ENCODE measurements at places on chromosomes 2 and 18.
A peak's percentile ranks its signal among the peaks of the same experiment; 100 is the strongest.

DNA sequence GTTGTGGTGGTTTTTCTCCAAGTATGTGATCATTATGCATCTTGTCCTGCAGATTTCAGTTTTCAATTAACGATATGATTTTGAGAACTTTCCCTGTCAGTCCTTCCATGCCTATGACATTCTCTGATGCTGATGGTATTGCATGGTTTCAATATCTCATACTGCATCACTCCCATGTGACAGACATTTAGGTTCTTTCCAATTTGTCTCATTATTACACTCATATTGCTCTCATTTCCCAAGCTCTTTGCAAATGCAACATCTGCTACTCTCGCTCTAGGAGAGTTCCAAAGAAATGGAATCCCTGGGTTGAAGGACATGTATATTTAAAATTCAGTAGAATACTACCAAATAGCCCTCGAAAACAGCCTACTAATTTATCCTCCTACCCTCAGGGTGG is 125.5 kb downstream of the MARCHF4 start:
- DNase-seq = no peak

DNA sequence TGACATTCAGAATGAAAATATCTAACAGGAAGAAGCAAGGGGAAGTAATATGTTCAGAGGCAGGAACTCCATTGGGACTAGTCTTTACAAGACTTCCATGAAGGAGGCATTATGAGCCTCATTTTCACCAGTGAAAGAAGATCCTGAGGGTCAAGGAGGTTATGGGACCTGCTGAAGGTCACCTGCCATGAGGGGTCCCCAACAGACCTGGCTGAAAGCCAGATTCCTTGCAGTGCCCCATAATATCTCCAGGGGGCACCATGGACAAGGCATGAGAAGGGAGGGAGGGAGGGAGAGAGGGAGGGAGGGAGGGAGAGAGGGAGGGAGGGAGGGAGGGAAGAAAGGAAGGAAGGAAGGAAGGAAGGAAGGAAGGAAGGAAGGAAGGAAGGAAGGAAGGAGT is 27.9 kb downstream of the XDH start:
- no peak for DNase-seq

- DNase-seq = no peak
Measured at GRCh38 chr2:196233805-196234475, 62.6 kb upstream of the STK17B start.

DNA sequence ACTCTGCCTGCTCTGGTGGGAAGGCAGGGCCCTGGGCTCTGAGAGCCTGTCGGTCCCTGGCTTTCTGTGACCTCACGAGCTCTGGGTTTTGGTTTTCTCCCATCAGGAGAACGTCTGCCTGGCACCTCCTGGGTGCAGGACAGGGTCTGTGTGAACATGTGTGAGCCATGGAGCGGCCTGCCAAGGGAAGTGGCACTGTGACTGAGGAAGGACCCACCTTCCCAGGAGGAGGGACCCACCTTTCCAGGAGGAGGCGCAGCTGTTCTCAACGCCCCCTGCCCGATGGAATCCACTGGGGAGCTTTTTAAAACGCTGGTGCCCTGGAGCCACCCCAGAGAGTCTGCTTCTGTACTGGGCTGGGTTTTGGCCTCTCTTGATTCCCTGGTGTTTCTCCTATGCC is 168.7 kb downstream of the GLI2 start:
- no peak for DNase-seq

GRCh38 chr18:22267697-22268096 is 98.3 kb downstream of the GATA6 start:
- no peak for DNase-seq

DNA sequence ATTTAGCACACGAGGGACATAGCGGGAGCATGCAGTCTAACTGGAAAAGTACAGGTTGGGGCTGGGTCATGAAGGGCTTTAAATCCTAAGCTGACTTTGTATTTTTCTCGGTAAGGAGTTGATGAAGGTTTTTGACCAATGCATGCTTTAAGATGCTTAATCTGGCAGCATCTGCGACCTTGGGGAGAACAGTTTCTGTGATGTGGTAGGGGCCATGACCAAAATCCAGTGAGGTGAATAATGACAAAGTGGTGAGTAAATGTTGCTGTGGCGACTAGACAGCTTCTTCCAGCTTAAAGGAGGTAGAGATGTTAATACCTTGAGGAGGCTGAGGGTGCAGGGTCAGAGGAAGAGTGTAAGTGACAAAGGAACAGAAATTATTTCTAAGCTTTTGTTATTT is 174.6 kb upstream of the ALPP start:
- DNase-seq = no peak

- DNase-seq = no peak
Measured at GRCh38 chr2:152330235-152330866, 4.6 kb upstream of the FMNL2 start.

DNA sequence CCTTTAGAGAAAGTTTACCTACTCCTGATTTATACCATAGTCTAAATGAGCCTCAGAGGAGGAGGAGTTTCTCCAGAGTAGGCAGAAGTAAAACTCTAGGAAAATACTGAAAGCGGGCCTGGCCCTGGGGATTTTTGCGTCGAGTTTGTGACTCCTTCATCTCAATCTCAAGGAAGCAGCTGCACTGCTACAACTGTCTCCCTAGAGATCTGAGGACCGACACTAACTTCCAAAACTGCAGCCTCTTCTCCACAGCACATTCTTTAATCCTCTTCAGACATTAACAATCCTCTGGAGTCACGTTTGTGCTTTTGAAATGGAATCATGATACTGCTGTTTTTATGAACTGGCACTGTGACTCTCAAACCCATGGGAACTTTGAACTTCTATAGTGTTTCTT is 281.4 kb downstream of the KCNS3 start:
- no peak for DNase-seq

GRCh38 chr2:108833219-108833618 is 46.6 kb downstream of the CCDC138 start:
- no peak for DNase-seq

GRCh38 chr2:85949280-85949679 is 60.5 kb upstream of the ST3GAL5 start:
- no peak for DNase-seq

DNA sequence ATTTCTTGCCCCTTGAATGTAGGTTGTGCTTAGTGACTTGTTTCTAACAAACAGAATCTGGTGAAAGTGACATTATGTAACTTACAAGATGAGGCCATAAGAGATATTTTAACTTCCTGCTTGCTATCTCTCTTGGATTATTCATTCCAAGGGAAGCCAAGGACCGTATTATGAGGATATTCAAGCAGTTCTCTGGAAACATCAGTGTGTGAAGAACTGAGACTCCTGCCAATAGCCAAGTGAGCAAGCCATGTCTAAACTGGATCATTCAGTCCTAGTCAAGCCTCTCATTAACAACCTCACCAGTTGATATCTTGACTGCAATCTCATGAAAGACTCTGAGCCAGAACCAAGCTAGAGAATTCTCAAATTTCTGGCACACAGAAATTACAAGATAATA is 765.1 kb upstream of the SLC8A1 start:
- DNase-seq = no peak

DNA sequence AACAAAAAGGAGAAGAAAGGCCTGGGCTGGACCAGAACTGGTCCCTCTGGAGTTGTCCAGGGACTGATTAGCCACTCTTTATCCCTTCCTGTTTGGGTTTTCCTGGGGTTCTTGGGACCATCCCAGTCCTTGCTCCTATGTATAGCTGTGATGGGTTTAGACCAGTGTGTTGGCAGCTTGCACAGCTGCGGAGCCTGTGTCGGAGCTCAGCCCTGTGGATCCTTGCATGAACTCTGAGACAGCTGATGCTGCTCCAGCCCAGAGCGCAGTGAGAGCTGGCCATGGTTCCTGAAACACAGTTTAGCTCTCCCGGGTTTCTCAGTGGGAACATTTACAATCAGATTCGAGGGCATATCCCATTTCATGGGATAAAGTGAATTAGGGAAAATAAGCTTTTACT is 16.9 kb downstream of the IMPA2 start:
- DNase-seq = no peak

- no peak for DNase-seq
Measured at GRCh38 chr2:162317058-162317742, 1.3 kb downstream of the IFIH1 start.

- no peak for DNase-seq
Measured at GRCh38 chr2:32904751-32905150, 42.0 kb upstream of the LTBP1 start.

- DNase-seq = no peak
Measured at GRCh38 chr2:177603181-177603580, 210.6 kb downstream of the AGPS start.

DNA sequence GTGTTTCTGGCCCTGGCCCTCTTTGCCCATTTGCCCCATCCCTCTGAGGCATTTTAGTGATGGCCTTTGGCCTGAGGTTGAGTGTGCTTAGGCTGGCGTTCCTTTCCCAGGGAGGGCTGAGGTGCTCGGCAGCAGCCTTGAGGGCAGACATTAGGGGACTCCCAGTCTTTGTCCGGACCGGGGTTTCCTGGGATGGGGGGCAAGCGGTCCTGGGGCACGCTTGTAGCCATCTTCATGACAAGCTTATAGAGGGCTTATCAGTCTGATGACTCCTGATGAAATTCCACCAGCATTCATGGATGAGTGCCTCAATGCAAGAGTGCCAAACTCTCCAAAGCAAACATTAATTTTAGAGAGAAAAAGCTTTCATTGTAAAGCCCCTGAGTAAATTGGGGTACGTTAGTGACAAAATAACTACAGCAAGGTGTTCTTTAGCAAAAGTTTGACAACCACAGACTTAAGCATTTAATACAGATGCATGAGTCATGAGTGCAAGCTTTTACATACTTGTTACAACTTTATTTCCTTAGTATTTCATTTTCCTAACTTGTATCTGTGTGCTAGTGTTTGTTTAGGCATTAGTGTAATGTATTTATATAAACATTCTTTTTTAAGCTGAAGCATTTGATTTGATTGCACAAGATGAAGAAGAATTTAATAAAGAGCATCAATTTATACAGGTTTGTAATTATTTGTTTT is 45.6 kb downstream of the CEP192 start:
- DNase-seq = no peak

DNA sequence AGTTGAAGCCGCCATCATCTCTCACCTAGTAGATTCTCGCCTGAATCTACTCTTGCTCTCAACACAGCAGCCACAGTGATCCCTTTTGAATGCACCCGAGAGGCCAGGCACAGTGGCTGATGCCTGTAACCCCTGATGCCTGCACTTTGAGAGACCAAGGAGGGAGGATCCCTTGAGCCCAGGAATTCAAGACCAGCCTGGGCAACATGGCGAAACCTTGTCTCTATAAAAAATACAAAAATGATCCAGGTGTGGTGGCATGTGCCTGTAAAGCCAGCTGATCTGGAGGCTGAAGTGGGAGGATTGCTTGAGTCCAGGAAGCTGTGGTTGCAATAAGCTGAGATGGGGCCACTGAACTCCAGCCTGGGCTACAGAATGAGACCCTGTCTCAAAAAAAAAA is 60.3 kb upstream of the EML4 start:
- DNase-seq = no peak

- DNase-seq = peak; percentile 2
Measured at GRCh38 chr2:143284087-143284675, 155.0 kb downstream of the ARHGAP15 start.

DNA sequence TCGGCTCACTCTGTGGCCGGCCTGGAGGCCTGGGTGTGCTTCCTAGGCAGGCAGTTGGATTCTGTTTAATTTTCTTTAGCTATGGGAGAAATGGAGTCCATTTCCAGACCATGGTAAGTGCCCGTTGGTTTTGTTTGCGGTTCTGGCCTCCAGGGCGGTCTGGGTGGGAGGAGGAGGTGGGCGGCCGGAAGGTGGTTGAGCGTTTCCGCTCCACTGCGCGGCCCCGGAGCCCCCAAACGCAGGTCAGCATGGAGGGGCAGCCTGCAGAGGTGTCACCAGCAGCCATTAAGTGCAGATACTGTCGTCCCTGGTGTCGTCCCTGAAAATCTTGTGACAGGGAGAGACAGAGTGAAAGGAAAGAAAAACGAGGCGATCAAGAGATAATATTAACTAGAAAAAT is 303.9 kb downstream of the GBX2 start:
- no peak for DNase-seq

DNA sequence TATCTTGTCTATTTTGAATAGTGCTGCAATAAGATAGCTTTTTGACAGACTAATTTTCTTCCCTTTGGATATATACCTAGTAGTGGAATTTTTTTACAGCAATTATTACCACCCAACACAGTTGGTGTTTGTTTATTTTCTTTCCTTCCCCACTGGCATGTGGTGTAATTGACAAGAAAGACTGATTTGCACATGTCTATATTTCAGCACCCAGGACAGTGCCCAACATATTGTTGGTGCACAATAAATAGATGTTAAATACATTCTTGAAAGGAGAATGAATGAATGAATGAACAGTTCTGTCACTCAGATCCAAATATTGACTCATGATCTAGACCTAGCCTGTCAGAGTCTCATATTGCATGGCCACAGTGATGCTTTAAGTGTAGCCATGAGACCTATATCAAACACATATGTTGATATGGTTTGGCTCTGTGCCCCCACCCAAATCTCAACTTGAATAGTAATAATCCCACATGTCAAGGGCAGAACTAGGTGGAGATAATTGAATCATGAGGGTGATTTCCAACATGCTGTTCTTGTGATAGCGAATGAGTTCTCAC is 538.2 kb downstream of the NYAP2 start:
- no peak for DNase-seq

DNA sequence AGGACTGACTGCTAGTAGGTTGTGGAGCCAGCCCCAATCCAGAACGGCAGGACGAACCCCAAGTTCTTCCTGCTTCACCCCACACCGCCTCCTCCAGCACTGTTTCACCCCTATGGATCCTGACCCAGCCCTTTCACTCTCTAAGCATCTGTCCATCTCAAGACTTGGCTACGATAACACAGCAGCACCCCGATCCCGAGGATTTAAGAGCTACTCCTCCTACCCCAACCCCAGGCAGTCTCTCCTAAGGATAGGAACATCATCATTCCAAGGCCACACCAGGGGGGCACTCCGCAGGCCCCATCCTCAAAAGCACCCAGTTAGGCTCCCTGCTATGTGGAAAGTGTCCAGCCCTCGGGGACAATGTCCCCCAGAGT is 645 bp downstream of the KCTD18 start:
- DNase-seq = peak; percentile 15
